ENCODE measurements at places on chromosomes 5 and 9.

GRCh38 chr5:66840511-66841013 is 244.4 kb downstream of the MAST4 start:
- no peak for DNase-seq

DNA sequence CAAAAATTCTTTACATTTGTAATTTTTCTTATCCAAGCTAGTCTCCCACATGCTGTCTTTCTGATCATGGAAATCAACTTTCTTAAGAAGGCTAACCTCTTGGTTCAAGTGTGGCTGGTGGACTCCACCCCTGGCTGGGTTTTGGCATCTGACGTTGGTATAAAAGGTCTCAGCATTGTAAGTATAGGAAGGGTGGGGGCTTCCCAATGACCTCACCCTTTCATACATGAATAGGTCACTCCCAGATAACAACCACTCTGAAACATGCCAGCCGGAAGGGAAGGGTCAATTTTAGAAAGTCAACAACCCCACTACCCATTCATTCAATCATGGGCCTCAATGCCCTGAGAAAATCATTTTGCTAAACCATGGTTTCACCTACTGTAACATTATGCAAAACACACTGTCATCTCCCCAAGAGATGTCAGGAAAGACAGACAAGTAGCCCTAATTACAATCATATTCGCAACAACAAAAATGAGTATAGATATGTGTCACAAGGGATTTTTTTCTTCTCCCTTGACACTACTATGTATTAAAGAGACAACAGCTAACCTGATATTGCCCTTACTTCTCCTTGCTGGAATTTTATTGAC is 31.9 kb upstream of the PCSK5 start:
- no peak for DNase-seq

DNA sequence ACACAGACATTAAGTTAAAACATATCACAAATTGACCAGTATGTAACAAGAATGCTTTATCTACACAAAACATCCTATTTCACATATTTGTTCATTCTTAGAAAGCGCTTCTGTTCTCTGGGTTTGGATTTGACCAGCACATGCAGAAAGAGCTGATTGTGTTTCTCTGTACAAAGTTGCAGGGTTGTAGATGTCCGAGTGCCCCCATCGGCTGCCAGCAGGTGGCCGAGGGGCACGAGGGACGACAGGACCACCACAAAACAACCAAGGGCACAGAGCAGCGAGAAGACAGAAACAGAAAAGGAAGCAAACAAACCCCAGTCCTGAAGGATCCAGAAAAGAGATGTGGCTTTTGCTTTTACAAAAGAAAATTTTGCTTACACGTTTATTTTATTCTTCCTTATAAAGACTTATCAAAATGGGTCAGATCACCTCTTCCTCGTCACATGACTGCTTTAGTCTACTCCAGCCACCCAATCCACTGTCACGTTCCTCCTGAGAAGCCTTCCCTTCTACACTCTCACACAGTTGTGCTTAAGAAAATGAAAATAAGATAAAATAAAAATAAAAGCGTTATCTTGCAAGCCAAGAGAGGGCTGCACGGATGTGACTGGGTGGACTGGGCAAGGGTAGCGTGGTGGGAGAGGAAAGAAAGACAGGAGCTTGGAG is 9.5 kb downstream of the OTP start:
- DNase-seq = no peak

- DNase-seq = peak; percentile 15
These were observed 13.0 kb downstream of the TTC1 start for GRCh38 chr5:160021831-160022446.

GRCh38 chr5:143748516-143748915 is 63.4 kb upstream of the HMHB1 start:
- DNase-seq = no peak

GRCh38 chr9:137181680-137182079 is 6.7 kb downstream of the ANAPC2 start:
- no peak for DNase-seq

- DNase-seq = no peak
These were observed 39.4 kb downstream of the KDM3B start for GRCh38 chr5:138391859-138392386.

DNA sequence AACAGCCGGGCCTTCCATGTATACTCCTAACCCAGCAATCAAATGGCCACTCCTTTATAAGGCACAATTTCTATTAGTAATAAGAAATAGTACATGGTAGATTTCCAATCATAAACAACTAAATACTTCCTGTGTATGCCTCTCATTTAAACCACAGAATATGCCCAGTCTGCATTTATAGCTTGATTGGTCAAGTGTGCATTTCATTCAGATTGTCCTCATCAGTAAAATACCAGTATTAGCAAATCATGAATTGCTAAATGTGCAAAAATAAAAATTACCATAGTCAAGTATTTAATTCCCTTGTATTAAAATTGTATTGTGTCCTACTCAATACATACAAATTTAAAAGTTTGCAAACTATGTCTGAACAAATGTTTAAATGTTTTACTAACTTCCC is 406.2 kb downstream of the KDM4C start:
- DNase-seq = no peak

GRCh38 chr5:59598547-59598874 is 295.0 kb downstream of the PDE4D start:
- DNase-seq = no peak

- no peak for DNase-seq
These were observed 19.7 kb downstream of the TUSC1 start for GRCh38 chr9:25658571-25658970.

- DNase-seq = no peak
These were observed 28.5 kb upstream of the HMCN2 start for GRCh38 chr9:130237076-130237475.

DNA sequence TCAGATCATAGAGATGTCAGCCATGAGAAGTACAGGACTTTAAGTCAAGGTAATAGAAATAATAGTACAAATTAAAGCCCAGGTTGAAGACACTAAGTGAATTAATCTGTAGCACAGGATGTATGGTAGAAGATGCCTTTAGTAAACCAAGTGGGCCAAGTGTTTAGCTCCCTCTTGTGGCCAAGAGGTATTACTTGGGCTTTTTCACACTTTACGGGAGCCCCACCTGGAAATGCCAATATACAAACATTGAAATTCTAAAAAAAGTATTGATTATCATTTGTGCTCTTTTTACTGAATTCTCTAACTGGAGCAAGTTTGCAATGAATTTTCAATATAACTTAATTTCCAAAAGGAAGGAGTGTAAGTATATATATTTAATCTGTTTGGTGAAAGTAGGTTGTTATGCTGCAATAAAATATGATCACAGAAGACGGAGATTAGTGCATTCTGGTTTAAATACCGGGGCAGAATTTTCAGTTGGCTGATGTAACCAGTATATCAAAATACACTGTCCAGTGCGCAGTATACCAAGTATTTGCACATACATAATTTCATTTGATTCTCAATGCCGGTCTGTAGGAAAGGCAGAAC is 84.7 kb downstream of the PARP8 start:
- DNase-seq = peak; percentile 36

DNA sequence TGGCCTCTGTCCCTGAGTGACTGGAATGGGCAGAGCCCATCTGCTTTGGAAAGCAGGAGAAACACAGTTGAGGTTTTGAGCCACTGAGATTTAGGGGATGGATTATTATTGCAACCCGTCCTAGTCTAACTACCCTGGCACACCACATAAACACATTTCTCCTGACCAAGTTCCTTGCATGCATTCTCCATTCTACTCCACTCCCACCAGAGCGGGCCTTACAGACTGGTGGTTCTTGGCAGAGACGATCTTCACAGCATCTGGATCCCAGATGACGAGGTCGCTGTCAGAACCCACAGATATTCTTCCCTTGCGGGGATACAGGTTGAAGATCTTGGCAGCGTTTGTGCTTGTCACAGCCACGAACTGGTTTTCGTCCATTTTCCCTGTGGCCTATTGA is 111.0 kb downstream of the DPYSL3 start:
- no peak for DNase-seq

DNA sequence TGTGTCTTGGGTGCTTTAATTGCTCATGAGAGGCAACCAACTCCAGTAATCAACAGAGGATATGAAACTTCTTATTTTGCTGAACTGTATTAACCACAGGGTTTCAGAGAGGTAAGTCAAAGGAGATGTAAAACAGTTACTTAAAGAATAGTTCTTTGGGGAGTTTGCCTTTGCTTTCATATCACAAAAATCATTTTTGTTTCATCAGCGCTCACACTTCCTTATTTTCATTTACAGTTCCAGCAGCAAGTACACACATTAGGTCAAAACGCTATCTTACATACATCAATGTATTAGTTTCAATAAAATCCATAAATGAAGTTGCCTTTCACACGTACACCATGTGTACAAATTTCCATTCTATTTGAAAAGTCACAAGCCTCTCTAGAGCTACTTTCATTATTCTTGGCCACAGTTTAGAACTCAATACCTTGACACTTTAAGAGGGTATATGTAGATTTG is 50.1 kb downstream of the ST8SIA4 start:
- no peak for DNase-seq

GRCh38 chr9:92949266-92949982 is 2.1 kb downstream of the FGD3 start:
- no peak for DNase-seq

GRCh38 chr5:177440990-177441780 is 5.4 kb upstream of the PRR7 start:
- no peak for DNase-seq

- DNase-seq = no peak
These were observed 20.8 kb downstream of the GBGT1 start for GRCh38 chr9:133142684-133143622.

DNA sequence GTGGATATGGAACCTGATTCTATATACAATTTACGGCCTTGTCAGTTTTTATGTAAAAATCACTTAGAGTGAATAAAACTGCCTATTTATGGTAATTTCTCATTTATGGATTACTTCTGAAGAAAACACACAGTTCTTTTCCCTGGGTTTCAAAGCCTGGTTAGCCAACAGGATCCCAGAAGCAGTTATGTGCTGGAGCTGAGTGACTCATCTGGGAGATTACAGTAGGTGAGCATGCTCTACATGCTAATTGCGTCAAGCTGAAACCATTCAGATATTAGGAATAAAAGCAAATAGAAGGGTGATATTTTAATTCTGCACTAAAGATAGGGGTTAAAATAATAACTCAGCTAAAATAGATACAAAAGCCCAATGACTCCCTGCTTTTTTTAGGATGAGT is 47.8 kb downstream of the PDE4D start:
- DNase-seq = no peak

Data from stimulated activated CD8-positive, alpha-beta memory T cell treated with anti-CD3 and anti-CD28 coated beads, Interleukin-7, amount 100 ng/mL, for 4 hours (primary cell).